IMR-90 (cell line): ENCODE measurements at places on chromosomes 3 and 15. TPM values are rescaled to one million over a fixed set of nuclear protein-coding genes. Genes with fewer than 3 reads are reported as not detected.

DNA sequence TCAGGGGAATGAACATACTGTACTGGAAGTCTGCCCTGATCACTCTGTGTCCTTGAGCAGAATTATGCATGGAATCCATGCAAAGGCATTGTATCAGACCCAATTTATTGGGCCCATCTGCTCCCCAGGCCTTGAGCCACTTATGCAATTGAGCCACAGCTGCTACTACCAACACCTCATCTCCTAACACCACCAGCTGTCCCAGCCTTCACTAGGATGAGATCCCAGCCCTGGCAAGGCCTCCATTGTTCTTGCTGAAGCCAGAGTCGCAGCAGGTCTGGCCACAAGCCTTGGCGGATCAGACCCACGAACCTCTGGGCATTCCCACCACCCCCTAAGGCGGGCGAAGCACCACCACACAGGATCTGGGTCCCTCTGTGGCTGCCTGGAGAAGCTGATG, 9.2 kb upstream of the NME9 start:
- DNase-seq, result no peak
- H3K36me3 ChIP-seq, result no peaks in the 10 kb centered on the region
- H3K27me3 ChIP-seq, result peaks cover 32% of the 10 kb centered on the region
- no peak overlapping the region for H3K27ac ChIP-seq

Gene FAM107A
- not detected in 2 replicates for polyA plus RNA-seq

- peaks cover 3% of the 10 kb centered on the region; the same call in 1 of the 2 replicates for H3K4me1 ChIP-seq
- peaks cover 16% of the 10 kb centered on the region for H3K27me3 ChIP-seq
- H3K4me3 ChIP-seq, result no peak overlapping the region
- no peaks in the 10 kb centered on the region for H3K36me3 ChIP-seq
These were observed 18.2 kb upstream of the HCN4 start for GRCh38 chr15:73386886-73387506.

DNA sequence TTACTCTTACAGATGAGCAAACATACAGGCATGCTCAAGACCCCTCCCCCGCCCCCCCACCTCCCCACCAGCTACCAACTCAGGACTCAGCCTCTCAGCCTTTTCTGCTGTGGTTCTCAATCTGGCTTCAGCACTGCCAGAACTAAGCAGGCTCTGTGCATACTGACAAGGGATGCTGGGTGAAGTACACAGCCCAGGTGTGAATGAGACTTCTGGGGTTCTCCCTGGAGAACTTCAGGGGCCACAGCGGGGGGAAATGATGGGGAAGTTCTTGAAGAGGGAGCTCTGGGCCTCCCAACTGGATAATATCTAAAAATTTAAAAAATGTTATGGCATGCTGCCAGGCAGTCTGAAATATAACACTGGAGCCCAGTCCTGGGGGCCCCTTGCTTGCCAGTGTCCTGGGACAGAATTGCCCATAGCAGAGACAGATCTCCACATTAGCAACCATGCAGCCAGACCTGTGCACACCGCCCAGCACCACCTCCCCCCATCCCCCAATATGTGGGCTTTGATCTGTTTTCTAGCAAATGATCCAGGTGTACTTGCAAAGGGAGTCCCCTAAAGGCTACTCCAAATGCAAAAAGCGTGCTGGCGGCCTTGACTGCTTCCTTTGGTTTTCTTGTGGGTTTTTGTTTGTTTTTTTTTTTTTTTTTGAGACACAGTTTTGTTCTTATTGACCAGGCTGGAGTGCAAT, 41.4 kb downstream of the PGPEP1L start:
- no peak overlapping the region; the same call in 1 of the 2 replicates for H3K27ac ChIP-seq
- DNase-seq, result peak; percentile 14
- H3K36me3 ChIP-seq, result peaks cover 20% of the 10 kb centered on the region
- peaks cover 11% of the 10 kb centered on the region for H3K4me1 ChIP-seq
- H3K4me3 ChIP-seq, result no peak overlapping the region
- no peaks in the 10 kb centered on the region for H3K27me3 ChIP-seq

- H3K27me3 ChIP-seq, result no peaks in the 10 kb centered on the region
- H3K4me3 ChIP-seq, result no peak overlapping the region
- H3K4me1 ChIP-seq, result peaks cover 11% of the 10 kb centered on the region
- DNase-seq, result no peak
- H3K27ac ChIP-seq, result no peak overlapping the region
These were observed 16.5 kb downstream of the CALML4 start for GRCh38 chr15:68188647-68189046.

DNA sequence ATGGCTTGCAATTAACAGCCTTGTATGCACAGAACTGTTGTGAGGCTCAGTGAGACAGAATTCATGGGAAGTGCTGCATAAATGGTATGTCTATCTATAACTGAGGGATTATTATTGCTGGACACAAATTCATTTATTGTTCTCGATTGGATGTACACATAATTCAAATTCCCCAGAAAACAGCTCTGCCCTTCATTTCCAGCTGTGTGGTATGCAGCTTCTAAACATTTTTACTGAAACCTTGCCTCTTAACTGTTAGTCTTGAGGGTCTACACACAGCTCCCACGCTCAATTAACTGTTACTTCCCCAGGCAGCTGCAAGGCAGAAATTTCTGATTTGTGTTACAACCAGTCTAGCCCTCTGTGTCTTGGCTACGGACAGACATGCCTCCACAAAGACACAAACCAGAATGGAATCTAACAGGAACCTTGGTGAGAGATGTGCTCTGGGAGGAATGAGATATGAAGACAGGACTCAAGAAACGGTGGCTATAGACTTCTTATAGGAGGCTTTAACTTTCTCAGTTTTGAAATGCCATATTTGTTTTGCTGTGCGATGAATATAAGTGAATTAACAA, 139.7 kb upstream of the TBL1XR1 start:
- H3K27ac ChIP-seq, result peak overlapping the region; percentile 2; the same call in 1 of the 2 replicates
- no peaks in the 10 kb centered on the region for H3K36me3 ChIP-seq
- peaks cover 10% of the 10 kb centered on the region for H3K4me1 ChIP-seq
- no peak overlapping the region for H3K4me3 ChIP-seq

Gene C3orf62
- polyA plus RNA-seq, result 3.1 and 3.9 TPM in 2 replicates

GRCh38 chr15:93302080-93302765, 213.2 kb upstream of the RGMA start:
- no peak for DNase-seq
- H3K36me3 ChIP-seq, result no peaks in the 10 kb centered on the region
- H3K4me3 ChIP-seq, result no peak overlapping the region
- H3K27ac ChIP-seq, result no peak overlapping the region
- H3K27me3 ChIP-seq, result no peaks in the 10 kb centered on the region

- no peak for DNase-seq
- H3K27me3 ChIP-seq, result no peaks in the 10 kb centered on the region
- H3K27ac ChIP-seq, result peak overlapping the region; percentile 2; the same call in 1 of the 2 replicates
- H3K36me3 ChIP-seq, result no peaks in the 10 kb centered on the region
- H3K4me3 ChIP-seq, result no peak overlapping the region
- peaks cover 8% of the 10 kb centered on the region for H3K4me1 ChIP-seq
These were observed 253.7 kb upstream of the RASGRP1 start for GRCh38 chr15:38818157-38818790.

DNA sequence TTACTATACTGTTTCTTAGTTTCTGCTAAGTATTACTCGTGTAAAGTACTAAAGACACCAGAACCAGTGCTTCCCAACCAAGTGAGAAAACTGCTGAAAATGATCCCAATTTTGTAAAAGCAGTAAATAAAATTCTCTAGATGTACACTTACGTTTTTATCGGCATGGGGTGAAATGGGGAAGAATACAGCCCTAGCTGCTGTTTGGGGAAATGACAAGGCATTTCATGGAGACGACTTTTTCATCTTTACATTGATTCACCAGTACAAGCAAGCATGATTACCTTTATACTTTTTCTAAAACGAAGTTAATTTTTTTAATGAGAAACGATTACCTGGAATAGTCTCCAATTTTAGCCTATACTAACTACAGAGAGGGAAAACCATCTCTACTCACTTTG, 1.4 kb downstream of the PSMD6 start:
- peaks cover 10% of the 10 kb centered on the region for H3K36me3 ChIP-seq
- H3K27me3 ChIP-seq, result no peaks in the 10 kb centered on the region
- no peak for DNase-seq

DNA sequence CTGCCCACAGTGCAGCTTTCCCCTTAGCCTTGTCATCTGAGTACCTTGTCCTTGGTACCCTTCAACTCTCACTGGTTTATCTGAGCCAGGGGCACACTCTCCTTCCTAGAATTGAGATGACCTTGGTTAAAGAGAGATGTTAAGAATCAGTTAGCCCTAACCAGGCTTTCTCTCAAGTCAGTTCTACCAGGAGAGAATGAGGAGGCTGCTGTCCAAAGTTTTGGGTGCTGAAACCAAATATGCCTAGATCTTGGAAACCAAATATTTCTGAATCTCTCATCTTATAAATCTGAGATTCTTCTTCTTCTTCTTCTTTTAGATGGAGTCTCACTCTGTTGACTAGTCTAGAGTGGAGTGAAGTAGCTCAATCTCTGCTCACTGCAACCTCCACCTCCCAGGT, 12.0 kb upstream of the CTXND1 start:
- peaks cover 36% of the 10 kb centered on the region for H3K27me3 ChIP-seq
- no peaks in the 10 kb centered on the region for H3K4me1 ChIP-seq

DNA sequence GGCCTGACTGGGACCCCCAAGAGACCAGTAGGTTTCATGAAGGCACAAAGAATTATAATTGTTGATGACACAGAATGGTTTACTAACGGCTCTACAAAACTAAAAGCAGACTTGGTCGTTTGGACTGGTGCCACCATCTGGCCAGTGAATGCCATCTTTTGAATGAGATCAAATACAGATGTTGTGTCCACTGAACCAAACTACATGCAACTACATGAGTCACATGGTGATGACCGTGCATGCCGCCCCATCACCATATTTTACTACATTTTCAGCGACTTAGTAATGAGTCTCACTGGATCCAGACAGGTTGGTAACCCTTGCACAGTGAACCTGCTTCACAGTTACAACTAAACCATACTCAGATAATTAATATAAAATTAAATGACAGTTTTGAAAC, 803.3 kb downstream of the DIPK2A start:
- H3K27me3 ChIP-seq, result no peaks in the 10 kb centered on the region
- no peak for DNase-seq
- no peaks in the 10 kb centered on the region for H3K36me3 ChIP-seq
- no peak overlapping the region for H3K4me3 ChIP-seq
- H3K4me1 ChIP-seq, result no peaks in the 10 kb centered on the region
- no peak overlapping the region for H3K27ac ChIP-seq

- no peak overlapping the region for H3K4me3 ChIP-seq
- H3K36me3 ChIP-seq, result no peaks in the 10 kb centered on the region
- no peaks in the 10 kb centered on the region for H3K27me3 ChIP-seq
- DNase-seq, result no peak
These were observed 10.2 kb downstream of the MBNL1 start for GRCh38 chr3:152278756-152279427.

GRCh38 chr3:158882445-158882844, 80.6 kb downstream of the MFSD1 start:
- H3K36me3 ChIP-seq, result no peaks in the 10 kb centered on the region
- H3K27ac ChIP-seq, result no peak overlapping the region
- no peaks in the 10 kb centered on the region for H3K4me1 ChIP-seq

- no peak overlapping the region for H3K27ac ChIP-seq
- no peaks in the 10 kb centered on the region for H3K4me1 ChIP-seq
- no peak overlapping the region for H3K4me3 ChIP-seq
- H3K27me3 ChIP-seq, result no peaks in the 10 kb centered on the region
- no peak for DNase-seq
- no peaks in the 10 kb centered on the region for H3K36me3 ChIP-seq
These were observed 177.4 kb downstream of the POTEB3 start for GRCh38 chr15:21262851-21263425.

Gene PLA2G4E
- not detected in 2 replicates for polyA plus RNA-seq

- no peak for DNase-seq
- no peaks in the 10 kb centered on the region for H3K36me3 ChIP-seq
- H3K4me3 ChIP-seq, result no peak overlapping the region
- H3K27me3 ChIP-seq, result peaks cover 45% of the 10 kb centered on the region
- H3K4me1 ChIP-seq, result no peaks in the 10 kb centered on the region
These were observed 3.9 kb downstream of the GRIP2 start for GRCh38 chr3:14536055-14536815.

Gene NPAP1
- not detected in 2 replicates for polyA plus RNA-seq

Gene LYZL4
- polyA plus RNA-seq, result not detected in 2 replicates

DNA sequence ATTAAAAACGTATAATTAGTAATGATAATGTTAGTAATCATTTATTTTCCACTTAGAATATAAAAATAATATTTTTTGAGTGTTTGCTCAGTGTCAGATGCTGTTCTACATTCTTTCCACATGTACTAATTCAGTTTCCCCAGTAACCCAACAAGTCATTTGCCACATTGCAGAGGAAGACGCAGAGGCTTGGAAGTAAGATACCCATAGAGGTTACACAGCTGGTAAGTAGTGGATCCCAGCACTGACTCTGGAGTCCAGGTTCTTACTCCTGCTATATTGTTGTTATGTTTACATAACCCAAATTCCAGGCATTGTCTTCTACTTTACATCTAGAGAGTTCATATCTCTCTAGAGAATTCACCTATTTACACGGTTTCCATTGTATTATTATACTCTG, 48.2 kb upstream of the MYO5C start:
- H3K4me1 ChIP-seq, result no peaks in the 10 kb centered on the region; the same call in 1 of the 2 replicates
- peak; percentile 50 for DNase-seq
- H3K27me3 ChIP-seq, result no peaks in the 10 kb centered on the region
- H3K36me3 ChIP-seq, result peaks cover 4% of the 10 kb centered on the region
- H3K27ac ChIP-seq, result no peak overlapping the region

GRCh38 chr15:75661756-75662140, 14.0 kb downstream of the SNX33 start:
- no peak overlapping the region for H3K4me3 ChIP-seq
- peaks cover 24% of the 10 kb centered on the region for H3K4me1 ChIP-seq
- peaks cover 35% of the 10 kb centered on the region for H3K36me3 ChIP-seq
- no peak for DNase-seq
- no peaks in the 10 kb centered on the region for H3K27me3 ChIP-seq

- no peak overlapping the region; the same call in 1 of the 2 replicates for H3K4me3 ChIP-seq
- no peaks in the 10 kb centered on the region for H3K36me3 ChIP-seq
- DNase-seq, result no peak
- peaks cover 17% of the 10 kb centered on the region for H3K27me3 ChIP-seq
- peaks cover 1% of the 10 kb centered on the region; the same call in 1 of the 2 replicates for H3K4me1 ChIP-seq
These were observed 110.3 kb upstream of the KLF13 start for GRCh38 chr15:31216215-31216911.
